ENCODE measurements at places on chromosomes 4 and X. TPM values are rescaled to one million over a fixed set of nuclear protein-coding genes. Genes with fewer than 3 reads are reported as not detected.

The CSAG2 gene
- total RNA-seq: not detected

The TMEM187 gene
- 4.5 TPM for total RNA-seq

The ZCCHC18 gene
- 4.5 TPM for total RNA-seq

The MAGEB2 gene
- not detected for total RNA-seq

- peak; percentile 25 for DNase-seq
Measured at GRCh38 chr4:125283707-125284279, 31.0 kb upstream of the FAT4 start.

- DNase-seq: peak; percentile 30
Measured at GRCh38 chr4:55358668-55359067, 12.6 kb downstream of the SRD5A3 start.

GRCh38 chr4:48503233-48504025 is 13.4 kb downstream of the ZAR1 start:
- DNase-seq: no peak

DNA sequence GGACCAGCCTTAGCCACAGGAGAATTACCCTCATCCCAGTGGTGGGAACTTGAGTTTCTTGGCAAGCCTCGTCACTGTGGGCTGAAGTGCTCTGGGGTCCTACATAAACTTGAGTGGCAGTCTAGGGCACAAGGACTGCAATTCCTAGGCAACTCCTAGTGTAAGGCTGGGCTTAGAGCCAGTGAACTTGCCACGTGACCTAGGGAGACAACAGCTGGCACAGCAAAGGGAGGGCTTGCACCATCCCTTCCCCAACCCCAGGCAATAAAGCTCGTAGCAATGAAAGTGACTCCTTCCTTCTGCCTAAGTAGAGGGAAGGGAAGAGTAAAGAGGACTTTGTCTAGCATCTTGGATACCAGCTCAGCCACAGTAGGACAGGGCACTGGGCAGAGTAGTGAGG is 81.8 kb downstream of the TEX11 start:
- no peak for DNase-seq

Measured in OCI-LY7 (cell line).